Central memory CD8-positive, alpha-beta T cell (primary cell): ENCODE measurements at places on chromosomes 4 and X.

DNA sequence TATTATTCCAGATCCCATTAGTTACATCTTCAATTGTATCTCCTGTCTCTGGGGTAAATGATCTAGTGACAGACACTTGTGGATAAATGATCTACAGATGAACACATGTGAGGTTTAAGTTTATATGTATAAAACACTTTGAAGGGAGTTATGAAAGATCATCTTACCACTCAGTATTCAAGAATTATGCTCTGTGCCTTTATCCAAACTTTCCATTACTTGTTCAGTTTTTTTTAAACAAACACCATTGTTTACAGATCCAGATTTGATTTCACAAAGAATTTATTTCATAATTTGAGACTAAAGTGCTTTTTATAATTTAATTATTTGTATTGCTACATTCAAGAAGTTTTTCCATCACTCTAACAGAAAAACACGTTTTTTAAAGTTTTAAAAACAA is 142.5 kb downstream of the HHIP start:
- no peak for DNase-seq

DNA sequence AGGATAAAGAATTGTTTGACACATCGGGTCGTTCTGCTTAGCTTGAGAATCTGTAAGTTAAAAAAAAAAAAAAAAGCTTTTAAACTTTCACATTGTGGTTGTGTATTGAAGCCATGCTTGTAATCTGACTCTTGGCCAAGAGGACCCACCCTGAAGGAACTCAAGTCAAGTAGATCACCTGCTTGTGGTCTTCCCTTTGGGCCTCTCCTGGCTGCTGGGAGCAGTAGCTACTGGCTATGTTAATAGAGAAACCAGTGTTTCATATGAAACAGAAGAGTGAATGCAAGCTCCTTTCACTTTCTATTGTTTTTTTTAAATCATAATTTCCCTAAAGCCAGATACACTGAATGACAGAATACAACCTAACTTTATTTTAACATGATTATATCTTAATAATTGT is 402.4 kb upstream of the NDST4 start:
- DNase-seq, result no peak

DNA sequence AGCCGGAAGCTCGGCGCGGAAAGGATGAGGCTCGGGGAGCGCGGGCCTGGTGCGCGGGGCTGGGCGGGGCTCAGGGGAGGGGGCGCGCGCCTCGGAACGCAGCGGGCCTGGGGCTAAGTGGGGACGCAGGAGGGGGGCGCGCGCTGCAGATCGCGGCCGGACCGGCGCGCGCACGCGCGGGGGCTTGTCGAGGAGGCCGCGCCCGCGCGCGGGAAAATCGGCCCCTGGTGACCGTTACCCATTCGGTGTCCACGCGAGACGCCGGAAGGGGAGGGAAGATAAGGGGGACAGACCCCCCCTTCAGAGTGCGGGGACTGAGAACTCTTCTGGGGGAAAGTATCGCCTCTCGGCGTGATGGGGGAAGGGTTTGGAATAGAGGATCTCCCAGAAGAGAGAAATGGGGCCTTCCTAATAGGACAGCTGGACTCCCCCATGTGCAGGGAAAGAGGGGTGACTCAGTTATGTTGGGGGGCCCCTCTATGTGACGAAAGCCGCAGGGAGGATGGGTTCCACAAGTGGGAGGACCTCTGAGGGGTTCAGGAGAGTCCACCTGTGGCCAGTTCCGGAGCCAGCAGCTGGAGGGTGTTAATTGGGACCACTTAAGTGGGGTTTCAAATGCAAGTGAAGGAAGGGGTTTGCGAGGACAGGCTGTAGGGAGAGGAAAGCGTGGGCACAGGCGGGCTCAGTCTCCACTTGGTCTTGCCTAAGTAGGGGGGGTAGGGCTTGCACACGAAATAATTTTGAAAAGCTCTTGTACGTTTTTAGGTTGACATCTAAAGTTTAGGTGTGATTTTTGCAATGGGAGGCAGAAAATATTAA is 584 bp downstream of the SUV39H1 start:
- no peak for DNase-seq

GRCh38 chr4:76301068-76301774 is 5.3 kb upstream of the STBD1 start:
- no peak for DNase-seq

DNA sequence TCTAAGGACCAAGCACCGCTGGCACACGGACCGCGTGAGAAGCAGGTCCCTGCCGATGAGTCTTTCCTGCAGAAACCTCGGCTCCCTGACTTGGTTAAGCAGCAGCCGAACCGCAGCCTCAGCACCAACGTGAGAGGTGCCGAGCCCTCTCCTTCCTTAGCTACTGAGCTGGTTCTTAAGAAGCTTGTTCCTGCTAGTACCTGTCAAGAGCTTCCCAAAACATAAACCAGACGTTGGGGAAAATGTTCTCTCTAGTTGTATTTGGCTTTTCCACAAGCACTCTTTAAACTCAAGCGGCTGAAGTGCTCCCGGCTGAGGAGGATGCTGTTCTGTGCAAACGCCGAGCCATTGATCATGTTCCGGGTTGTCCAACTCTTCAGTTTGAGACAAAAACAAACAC is 29.3 kb upstream of the TLR3 start:
- no peak for DNase-seq
